ENCODE measurements at places on chromosomes 5 and 9.

DNA sequence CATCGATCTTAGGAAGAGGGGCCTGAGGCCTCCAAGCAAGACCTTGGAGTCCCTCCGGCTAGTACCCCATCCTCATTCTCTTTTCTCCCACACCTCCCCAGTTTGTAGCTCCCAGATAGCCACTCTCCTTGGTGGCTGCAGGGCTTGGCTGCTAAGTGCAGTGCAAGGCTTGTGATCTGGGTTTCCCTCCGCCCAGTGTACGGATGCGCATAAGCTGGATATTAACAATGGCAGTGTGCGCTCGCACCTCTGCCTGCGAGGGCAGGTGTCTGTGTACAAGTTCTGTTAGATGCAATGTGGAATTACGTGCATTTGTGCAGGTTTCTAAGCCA is 71.0 kb upstream of the TBCA start:
- no peak for DNase-seq

GRCh38 chr5:109697339-109697738 is 7.6 kb downstream of the MAN2A1 start:
- no peak for DNase-seq

DNA sequence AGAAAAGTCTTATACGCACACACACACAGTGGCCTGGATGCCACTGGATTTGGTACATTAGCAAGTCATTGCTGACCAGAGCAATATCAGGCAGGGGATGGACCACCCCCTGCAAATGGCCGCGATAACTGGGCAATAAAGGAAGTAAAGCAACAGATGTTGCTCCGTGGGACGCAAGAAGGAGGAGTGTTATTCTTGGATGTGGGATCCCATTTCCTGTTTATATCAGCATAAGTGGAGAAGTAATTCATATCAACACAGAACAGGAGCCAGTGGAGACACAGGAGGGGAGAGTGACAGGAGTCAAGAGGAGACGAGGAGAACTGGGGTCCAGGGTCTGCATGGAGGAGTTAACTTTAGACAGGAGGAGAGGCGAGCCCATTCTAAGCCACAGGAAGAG is 18.4 kb downstream of the RUFY1 start:
- no peak for DNase-seq

- DNase-seq: no peak
Observed at GRCh38 chr5:6302684-6303083, 75.7 kb downstream of the MED10 start.

- DNase-seq: no peak
Observed at GRCh38 chr9:32045513-32045912, 338.9 kb upstream of the ACO1 start.

DNA sequence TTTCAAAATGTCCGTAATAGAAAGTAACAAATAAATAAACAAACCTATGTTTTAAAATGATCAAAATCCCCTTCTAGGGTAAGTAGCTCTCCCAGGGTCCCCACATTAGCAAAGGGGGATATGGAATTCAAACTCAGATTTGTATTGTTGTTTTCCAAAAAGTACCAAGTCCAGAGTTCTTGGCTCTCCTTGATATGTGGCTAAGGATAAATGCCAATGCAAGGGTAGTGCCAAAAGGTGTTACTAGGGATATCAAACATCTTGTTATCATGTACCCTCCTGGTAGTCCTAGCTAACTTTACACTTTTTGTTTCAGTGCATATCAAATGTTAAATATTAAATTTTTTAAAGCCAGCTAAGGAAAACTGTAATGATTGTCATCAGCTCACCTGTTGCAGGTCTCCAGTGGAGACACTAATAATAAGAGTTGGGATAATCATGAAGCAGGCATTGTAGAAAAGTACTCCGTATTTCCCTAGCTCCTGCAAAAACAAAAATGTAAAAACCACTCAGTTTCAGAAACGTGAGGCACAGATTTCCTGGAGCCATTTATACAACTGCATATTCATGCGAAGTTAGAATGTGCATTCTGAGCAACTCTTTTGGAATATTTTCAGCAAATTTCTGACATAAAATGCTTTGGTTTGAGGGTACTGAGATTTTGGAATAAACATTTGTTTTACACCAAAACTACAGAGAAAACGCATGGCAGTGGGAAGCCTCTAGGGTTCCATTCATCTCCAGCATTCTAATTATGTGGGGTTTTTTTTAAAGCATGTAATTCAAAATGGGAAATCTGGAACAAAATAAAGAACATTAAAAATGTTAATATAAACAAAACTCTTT is 39.8 kb downstream of the SLC35D2 start:
- no peak for DNase-seq

GRCh38 chr9:133945314-133945975 is 46.7 kb downstream of the VAV2 start:
- peak; percentile 92 for DNase-seq

All from GM12865 (cell line).